ENCODE measurements at places on chromosomes 7 and 10. TPM values are rescaled to one million over a fixed set of nuclear protein-coding genes. Genes with fewer than 3 reads are reported as not detected.

The ARHGEF35 gene
- total RNA-seq, result 1.7 TPM

The PVRIG gene
- total RNA-seq, result 27.8 TPM

The GSAP gene
- 1.6 TPM for total RNA-seq

DNA sequence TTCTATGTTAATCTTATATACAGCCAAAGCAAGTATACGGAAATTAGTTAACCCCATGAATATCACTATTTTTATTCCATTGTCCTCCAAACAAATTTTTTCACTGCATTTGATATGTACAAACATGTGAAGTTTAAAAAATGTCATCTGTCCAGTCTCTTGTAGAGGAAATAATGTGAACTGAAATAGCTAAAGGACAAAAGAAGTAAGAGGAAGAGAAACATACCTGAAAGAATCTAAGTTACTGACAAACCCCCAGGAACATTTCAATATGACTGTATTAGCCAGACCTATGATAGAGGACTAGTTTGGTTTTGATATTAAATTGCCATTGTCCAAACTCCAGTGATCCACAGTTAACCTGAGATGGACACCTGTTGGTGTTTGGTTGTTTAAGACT, 80.6 kb downstream of the NRCAM start:
- no peak for DNase-seq

- DNase-seq, result no peak
Measured at GRCh38 chr10:6748029-6748428, 168.0 kb upstream of the PRKCQ start.

DNA sequence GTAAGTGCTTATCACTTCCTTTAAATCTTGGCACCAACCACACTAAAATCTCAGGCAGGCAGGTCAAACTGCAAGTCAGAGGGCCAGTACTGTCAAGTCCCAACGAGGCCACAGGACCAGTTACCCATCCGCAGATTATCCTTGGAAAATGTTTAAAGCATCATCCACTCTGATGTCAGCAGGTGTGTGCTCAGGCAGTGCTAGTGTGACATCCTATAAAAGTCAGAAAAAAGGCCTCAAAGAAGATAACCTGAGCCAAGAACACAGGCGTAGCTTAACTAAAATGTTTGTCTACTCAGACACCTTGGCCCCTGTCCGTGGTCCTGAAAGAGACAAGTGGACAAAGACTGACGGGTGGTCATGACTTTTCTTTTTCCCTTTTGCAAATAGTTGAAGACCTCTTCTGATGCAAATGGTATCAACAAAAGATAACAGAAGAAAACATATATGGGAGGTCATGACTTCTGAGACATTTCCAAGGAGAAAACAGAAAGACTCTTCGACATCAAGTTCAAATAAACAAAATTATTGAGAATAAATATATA, 309.3 kb downstream of the KCNMA1 start:
- DNase-seq, result no peak
